ENCODE measurements at places on chromosomes 6 and 20. TPM values are rescaled to one million over a fixed set of nuclear protein-coding genes. Genes with fewer than 3 reads are reported as not detected.
A peak's percentile ranks its signal among the peaks of the same experiment; 100 is the strongest.

The NCR2 gene
- not detected for total RNA-seq

The SCRT2 gene
- total RNA-seq, result not detected

DNA sequence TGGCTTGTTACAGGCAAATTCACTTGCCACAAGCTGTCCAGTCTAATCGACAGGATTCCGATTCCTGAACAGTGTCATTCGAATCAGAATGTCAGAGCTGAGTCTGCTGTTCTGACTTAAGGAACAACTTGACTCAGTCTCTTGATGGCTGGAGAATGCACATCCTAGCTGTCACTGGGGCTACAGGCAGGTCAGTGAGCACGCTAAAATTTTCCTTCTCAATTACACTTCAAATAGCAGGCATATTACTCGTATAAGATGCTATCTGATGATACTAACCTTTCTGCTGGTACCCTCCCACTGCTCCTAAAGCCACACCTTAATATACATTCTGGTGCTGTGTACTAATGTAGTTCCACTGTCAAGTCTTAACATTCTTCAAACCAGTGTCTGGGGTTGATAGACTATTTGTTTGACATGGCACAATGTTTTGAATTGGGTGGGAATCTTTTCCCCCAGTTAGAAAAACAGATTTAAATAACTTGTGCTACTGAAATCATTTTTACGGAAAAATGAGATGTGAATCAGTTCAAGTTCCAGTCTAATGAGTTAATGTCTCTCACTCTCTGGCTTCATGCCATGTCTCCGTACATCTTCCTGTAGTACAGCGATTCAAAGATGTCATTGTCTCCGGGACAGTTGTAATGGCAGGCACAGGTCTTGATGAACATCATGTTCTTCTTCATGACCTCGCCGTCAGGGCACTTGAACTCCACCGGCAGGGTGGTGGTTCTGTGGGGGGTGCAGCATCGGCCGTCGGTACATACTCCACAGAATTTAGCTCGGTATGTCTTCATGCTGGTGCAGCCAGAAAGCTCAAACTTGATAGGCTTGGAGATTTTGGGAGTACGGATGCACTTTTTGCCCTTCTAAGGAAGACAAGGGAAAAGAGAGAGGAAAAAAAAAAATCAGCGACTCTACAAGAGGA lies 2.2 kb downstream of the CCN2 start:
- peak; percentile 37 for DNase-seq

DNA sequence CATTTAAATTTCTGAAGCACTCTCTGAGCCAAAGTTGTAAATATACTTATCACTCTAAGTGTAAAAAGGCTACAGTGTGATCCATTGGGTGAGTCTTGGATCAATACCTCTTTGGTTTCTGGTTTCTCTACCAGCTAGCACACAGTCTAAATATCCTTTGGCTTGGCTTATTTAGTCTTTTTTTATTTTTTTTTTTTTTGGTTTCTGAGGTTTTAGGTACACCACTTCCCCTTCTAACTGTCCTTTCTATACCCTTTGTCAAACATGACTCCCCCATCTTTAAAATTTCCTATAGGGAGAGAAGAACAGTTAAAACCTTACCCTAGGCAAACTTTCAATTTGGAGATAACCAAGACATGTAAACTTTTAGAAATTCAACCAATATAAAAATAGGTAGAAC lies 379.0 kb downstream of the PHF3 start:
- DNase-seq, result no peak

DNA sequence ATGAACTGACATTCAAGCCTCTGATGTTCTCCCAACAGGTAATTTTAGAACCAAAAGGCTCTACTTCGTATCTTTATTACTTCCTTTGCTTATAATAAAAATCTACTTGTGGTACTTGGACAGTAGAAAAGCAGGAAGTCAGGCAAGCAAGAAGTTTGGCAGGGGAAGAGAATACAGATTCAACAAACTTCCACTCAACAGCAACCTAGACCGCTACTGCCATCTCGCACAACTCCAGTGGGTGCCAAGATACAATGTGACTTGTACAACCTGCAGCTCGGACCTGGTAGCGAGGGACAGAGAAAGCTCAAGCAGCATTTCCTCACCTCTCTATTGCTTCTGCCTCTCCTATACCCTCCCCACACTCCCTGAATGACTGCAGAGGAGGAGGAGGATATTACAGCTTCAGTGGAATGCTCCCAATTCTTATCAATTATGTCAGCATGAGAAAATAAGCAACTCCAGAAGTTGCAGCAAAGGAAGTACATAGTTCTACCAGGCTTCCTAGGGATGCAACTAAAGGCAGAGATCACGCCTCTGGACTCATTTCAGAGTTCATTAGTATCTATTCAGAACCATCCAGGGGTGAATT lies 76.5 kb downstream of the MBOAT1 start:
- no peak for DNase-seq

DNA sequence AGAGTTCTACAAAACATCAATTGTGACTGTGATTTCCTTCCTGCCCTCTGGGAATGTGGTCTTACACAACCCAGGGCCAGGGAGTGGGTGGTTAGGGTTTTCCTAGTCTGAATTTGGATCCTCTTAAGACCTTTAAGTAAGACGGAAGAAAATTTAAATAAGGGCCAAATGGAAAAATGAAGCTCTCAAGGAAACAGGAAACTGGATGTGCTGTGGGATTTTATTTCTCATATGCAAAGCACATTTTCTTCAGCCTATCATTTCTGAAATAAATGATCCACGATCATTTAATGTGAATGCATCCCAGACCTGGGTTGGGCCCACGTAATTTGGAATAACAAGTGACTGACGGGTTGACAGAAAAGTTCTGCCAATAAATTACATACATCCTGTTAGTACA lies 243.6 kb downstream of the CLIC5 start:
- no peak for DNase-seq

GRCh38 chr6:23199541-23199940 lies 630.2 kb downstream of the HDGFL1 start:
- no peak for DNase-seq

DNA sequence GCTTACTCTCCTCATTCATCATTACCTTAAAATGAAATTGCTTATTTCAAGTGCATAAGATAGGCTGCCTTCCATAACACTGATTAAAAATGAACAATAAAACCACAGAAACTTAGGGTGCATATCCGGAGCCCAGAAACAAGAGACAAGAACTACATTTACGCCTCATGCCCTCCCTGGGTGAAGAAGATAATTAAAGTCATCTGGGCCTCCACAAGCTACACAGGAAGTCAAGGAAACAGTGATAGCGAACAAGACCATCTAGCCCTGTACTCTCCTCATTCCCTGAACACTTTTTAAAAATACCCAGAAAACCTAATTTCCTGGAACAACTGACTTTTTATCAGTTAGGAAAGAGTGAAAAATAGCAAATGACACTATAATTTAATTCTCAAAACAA lies 6.3 kb downstream of the SOD2 start:
- DNase-seq, result no peak

DNA sequence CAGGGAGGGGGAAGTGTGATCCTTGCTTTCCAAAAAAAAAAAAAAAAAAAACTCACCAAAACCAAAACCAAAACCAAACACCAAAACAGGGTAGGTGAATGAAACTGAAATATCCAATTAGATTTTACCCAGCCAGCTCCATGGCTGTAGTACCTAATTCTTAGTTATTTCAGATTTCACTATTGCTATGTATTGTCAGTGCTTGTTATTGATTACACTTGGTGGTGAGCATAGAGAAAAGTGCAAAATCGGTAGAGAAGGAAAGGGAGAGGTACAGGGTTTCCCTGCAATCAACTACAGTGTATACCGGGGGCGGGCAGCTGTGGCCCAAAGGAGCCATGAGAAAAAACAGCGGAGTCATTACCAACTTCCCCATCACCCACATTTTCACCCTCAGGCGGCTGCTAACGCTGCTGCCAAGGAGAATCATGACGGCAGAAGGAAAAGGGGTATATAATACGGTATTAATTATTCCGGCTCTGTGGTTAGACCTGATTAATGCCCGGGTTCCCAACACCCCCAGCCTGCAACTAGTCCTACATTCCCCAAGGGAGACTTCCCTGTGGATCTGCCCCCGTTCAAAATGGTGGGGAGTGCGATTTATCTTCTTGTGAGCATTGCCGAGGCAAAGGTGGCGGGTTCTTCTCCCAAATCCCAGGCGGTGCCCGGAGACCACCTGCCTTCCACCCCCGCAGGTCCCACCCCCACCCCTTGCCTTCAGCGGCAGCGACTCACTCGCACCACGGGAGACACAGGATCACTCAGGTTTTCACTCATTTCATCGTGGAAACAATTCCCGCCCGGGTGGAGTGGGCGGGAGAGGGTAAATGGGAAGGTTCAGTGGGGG lies at the start of gene C6orf62:
Gene C6orf62, minus strand, starts transcription at position 30 of the 847 bp plus-strand sequence. CDS start 486 bp downstream, outside the sequence.
- peak; percentile 32 for DNase-seq

- no peak for DNase-seq
Observed at GRCh38 chr6:108438918-108439317, 121.8 kb upstream of the FOXO3 start.

The TMEM74B gene
- 3.4 TPM for total RNA-seq

- DNase-seq, result no peak
Observed at GRCh38 chr6:111828809-111829208, 44.4 kb downstream of the FYN start.

- DNase-seq, result no peak
Observed at GRCh38 chr6:117592983-117593759, 9.1 kb downstream of the GOPC start.

- no peak for DNase-seq
Observed at GRCh38 chr6:169852504-169853195, 101.2 kb downstream of the ERMARD start.

DNA sequence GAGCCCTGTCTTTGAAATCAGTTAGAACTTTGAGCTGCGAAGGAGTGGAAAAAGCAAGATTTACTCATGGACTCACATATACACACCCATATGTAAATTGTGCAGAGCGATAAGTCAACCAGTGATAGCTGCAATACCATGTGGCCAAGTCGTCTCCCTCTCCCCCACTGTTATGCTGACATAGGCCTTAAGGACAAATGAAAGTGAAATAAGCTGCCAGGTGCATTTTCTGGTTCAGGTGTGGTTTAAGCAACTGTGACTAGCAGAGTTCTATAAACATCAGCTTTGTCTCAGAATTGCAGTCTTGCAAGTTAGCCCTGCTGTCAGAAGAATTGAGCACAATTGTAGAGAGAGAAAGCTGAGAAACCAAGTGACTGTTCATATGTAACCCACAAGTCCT lies 9.6 kb downstream of the FAM83B start:
- DNase-seq, result peak; percentile 41

The NKX2-2 gene
- 1.4 TPM for total RNA-seq

DNA sequence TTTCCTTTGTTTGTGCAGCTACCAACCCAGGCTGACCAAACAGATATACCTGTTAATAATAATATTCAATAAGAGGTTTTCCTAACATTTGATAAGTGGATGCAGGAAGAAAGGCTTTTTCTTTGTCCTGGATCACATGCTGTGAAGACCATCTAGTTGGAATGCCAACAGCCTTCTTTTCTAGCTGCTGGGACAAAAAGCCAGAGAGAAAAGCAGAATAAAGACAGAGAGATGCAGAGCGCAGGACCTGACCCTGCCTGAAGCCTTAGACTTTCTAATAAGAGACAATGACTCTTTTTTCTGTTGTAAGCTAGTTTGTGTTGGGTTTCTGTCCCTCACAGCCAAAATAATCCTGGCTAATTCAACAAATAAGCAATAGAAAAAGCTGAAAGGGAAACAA lies 308.2 kb downstream of the PHF3 start:
- no peak for DNase-seq
